ENCODE measurements at places on chromosomes 5 and 9.

- no peak for DNase-seq
These were observed 130.7 kb upstream of the NREP start for GRCh38 chr5:111887706-111888105.

GRCh38 chr5:157248821-157249470 lies 17.0 kb upstream of the CYFIP2 start:
- DNase-seq = no peak

- DNase-seq = peak; percentile 52
These were observed 621.2 kb upstream of the CDH6 start for GRCh38 chr5:30572279-30572678.

DNA sequence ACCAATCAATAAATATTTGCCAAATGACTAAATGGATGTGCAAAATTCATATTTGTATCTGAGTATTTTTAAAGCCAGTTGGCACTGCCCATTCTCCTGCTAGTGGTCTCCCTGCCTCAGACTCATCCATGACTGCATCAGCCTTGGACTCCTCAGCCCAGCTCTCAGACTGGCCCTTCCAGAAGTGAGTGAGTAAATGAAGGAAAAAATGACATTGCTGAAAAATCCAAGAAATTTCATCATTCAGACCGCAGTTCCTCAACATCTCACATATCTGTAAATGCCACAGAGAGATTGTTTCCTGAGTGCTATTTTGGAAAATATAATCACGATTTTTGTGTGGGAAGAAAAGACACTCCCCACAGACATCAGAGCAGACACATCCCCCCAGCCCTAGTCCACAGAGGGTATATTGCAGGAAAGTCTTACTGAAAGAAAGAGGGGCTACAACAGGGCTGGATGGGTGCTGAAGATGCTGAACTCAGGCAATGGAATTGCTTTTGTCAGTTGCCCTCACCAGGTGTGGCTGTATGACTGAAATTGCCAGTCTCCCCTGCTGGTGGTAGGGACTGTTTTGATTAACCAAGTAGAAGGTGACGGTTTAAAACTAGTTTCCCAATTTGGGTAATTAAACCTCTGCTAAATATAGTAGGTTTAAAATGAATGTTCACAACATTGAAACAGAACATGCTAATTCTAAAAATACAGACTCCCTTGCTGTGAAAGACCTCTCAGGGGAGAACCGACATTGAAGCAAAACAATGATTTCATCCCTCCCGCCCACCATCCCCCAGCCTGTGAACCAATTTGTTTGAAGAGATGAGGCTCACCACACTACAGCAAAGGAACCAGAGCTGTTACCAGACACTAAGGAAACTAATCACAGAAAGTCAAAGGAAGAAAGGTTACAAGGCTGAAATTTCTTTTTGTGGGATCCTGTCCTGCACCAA lies 158.8 kb downstream of the DEPDC1B start:
- peak; percentile 89 for DNase-seq

- no peak for DNase-seq
These were observed 123.0 kb upstream of the GRIA1 start for GRCh38 chr5:153367466-153367865.

GRCh38 chr9:128607642-128608350 lies 48.9 kb downstream of the DYNC2I2 start:
- no peak for DNase-seq

DNA sequence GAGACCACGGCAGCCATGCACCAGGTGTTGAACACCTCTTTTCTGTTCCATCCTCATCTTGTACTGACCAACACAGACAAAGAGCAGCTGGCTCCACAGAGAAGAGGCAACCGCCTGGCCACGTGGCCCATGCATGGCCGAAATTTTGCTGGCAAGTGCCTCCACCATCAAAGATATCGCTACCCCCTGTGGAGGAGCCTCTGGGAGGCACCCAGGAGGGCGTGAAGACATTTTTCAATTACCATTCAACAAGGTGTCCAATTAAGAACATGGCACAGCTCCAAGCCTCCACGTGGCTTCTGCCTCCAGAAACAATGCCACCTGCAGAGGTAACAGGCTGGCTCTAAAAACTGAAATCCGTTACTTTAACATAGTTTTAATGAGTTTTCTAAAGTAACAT lies 54.4 kb upstream of the CKS2 start:
- DNase-seq = no peak

GRCh38 chr9:126818482-126818881 lies 13.6 kb downstream of the ZBTB43 start:
- DNase-seq = no peak

DNA sequence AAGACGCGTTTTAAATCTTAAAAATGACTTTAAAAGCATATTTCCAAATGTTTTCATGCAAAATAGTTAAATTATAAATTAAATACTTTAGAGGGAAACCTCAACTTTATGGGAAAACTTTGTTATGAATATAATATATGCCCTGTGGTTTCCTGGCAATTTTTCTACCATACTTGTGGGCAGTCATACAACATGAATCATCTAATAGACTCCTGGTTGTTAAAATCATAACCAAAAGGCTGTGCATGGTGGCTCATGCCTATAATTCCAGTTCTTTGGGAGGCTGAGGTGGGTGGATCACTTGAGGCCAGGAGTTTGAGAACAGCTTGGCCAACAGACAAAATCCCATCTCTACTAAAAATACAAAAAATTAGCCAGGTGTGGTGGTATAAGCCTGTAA lies 18.2 kb downstream of the ATP10B start:
- DNase-seq = no peak

DNA sequence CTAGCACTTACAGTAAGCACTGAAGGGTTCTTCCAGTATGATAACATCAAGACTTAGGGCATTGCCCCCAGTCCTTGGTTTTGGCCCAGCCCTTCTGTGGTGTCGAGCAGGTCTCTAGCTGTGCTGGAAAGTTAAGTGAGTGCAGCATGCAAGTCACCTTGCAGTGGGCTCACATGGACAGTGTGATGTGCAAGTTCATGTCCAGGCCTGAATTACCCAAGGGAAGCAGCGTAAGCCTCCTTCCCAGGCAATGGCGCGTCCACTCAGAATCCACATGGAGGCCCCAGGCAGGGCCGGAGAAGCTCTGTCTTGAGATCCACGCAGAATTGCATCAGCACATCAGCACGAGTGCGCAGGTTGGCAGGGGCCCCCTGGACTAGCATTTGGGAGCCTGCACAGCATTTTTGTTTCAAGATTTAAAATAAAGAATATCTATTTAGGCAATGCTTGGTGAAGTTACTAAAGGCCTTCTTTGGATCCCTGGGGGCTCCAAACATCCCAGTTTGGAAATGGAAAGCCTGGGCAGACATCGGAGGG lies 108.4 kb upstream of the ALDH1B1 start:
- no peak for DNase-seq
